ENCODE measurements at places on chromosomes 6 and 20. TPM values are rescaled to one million over a fixed set of nuclear protein-coding genes. Genes with fewer than 3 reads are reported as not detected.

TREML1 gene
- total RNA-seq = not detected

TMC2 gene
- not detected for total RNA-seq

EPB41L1 gene
- total RNA-seq = 43.2 TPM

SLC52A3 gene
- total RNA-seq = 0.03 TPM

TNFRSF21 gene
- 11.1 TPM for total RNA-seq

DNMT3B gene
- total RNA-seq = 6.2 TPM

SRMS gene
- total RNA-seq = not detected

VGLL2 gene
- total RNA-seq = not detected

SLC22A1 gene
- 0.17 TPM for total RNA-seq

- no peak for DNase-seq
Observed at GRCh38 chr20:63625771-63626423, 1.0 kb downstream of the GMEB2 start.

DNA sequence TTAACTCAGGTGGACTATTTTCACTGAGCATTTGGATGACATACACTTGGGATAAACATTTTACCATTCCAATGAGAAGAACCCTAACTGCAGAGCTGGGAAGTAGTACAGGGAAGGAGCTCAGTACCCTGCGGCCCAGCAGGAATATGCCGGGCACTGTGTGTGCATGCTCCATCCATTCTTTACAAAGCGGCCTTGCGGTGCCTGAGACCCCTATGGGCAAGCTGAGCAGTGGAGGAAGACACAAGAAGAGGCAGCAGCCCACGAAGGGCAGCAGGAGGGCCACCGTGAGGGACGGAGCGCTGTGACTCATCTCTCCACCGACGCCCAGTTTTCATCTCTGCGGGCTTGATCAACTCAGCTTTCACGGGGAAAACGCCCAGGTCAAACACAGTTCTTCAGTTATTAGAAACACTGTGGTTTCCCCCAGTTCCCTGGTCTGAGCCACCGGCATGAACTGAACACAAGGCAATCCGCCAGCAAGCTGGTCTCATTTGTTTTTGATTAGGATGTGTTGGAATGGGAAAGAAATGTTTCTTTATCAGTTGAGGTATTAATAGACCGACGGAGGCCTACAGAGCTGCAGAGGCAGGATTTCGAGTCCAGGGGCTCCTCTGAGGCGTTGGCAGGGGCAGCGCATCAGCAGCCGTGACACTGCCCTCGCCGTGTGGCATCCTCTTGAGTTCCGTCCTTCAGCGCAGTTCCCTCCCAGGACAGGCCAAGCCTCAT, 44.9 kb downstream of the IRF4 start:
- DNase-seq = peak; percentile 87

DNA sequence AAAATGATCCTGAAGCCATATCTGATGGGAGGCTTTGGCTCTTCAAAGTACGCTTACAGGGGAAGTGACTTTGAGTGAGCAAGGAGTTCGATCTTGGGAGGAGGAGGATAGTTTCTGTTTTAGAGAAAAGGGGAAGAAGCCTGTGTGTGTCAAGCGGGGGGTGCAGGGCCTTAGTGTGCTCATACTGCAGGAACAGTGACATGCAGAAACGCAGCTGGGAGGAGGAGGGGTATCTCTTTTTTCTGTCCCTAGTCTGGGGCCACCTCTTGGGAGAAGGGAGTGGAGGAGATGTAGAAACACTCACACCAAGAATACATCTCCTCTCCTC, 19.8 kb downstream of the SIRPD start:
- DNase-seq = no peak

DNA sequence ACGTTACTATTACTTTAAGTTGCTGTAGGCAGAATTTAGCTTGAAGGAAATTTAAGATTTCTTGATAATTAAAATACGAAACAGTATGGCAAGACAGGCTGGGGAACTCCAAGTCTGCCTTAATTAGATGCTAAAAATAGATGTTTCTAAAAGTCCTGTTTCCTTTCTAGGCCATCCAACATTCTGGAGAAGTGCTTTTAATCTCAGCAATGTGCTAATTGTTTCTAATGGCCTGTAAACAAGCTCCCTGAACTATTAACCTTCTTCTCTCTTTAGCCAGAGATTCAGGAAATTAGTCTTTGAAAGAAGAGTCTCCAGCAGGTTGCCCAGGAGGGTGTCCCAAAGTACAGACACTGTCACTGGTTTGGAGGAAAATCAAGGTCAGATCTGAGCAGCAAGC, 677.3 kb upstream of the AGPAT4 start:
- no peak for DNase-seq

GRCh38 chr20:24664266-24664986, 195.0 kb downstream of the SYNDIG1 start:
- no peak for DNase-seq

- no peak for DNase-seq
Observed at GRCh38 chr20:62717933-62718332, 9.3 kb downstream of the NTSR1 start.

GRCh38 chr20:62557462-62557861, 81.7 kb upstream of the GATA5 start:
- DNase-seq = peak; percentile 72

- DNase-seq = no peak
Observed at GRCh38 chr6:40881501-40881900, 157.5 kb downstream of the UNC5CL start.

- DNase-seq = no peak
Observed at GRCh38 chr20:51492167-51493092, 50.1 kb downstream of the NFATC2 start.

GRCh38 chr6:41615311-41615710, 23.0 kb upstream of the MDFI start:
- DNase-seq = no peak

DNA sequence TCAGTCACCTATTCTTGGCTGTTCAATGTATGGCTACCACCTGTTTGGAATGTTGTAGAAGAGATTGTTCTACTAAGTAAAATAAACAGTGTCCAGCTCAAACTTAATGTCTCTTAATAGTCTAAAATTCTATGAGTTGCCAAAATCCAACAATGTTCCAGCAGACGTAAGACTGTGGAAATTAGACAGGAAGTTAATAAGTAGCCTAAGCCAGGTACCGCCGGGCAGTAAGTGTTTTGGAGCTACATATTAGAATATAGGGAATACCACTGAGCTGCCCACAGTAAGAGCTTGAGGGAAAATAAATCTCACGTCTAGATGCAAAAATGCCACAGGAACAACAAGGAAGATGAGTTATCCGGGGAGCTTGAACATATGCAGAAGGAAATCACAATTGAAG, 7.8 kb upstream of the MANEA start:
- DNase-seq = no peak

- no peak for DNase-seq
Observed at GRCh38 chr6:34315780-34316179, 67.0 kb upstream of the SMIM29 start.

- no peak for DNase-seq
Observed at GRCh38 chr20:35917077-35917476, 37.2 kb downstream of the SCAND1 start.

DNA sequence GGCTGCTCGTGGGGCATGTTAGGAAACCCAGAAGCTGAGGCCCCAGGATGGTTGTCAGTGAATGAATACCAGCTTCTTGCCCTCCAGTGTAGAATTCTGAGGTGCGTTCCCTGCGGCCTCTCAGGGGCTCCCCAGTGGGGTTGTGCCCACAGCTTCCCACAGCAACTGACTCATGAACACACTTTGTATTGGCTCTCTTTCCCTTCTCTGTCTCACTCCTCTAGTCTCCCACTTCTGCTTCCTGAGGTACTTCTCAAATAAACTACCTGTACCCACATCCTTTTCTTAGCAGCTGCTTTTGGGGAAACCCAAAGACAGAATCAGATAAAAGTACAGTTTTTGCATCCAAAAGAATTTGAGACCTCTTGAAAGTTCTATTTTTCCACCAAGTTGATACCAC, 107.7 kb upstream of the JAG1 start:
- no peak for DNase-seq

DNA sequence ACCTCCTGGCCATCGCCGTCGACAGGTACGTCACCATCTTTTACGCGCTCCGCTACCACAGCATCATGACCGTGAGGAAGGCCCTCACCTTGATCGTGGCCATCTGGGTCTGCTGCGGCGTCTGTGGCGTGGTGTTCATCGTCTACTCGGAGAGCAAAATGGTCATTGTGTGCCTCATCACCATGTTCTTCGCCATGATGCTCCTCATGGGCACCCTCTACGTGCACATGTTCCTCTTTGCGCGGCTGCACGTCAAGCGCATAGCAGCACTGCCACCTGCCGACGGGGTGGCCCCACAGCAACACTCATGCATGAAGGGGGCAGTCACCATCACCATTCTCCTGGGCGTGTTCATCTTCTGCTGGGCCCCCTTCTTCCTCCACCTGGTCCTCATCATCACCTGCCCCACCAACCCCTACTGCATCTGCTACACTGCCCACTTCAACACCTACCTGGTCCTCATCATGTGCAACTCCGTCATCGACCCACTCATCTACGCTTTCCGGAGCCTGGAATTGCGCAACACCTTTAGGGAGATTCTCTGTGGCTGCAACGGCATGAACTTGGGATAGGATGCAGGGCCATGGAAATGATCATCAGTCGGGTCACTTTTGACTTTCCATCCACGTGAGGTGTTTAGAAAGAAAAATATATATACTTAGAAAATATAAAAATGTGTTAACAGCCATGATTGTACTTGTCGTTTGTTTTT, 868 bp downstream of the MC3R start:
- peak; percentile 8 for DNase-seq

- DNase-seq = no peak
Observed at GRCh38 chr6:7189101-7189758, 81.5 kb downstream of the RREB1 start.

DNA sequence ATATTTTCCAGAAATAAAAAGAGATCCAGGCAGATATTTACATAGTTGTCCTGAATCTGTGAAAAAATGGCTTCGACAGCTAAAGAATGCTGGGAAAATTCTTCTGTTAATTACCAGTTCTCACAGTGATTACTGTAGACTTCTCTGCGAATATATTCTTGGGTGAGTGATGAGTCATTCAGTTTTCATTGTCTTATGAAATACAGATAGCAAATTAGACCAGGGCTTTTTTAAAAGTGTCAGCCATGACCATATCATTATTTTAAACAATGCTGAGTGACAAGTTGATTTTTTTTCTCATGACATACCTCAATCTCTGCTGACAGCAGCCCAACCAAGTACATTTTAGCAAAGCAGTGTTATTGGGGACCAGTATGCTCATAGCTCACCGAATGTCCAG, 32.8 kb downstream of the TSPYL4 start:
- peak; percentile 11 for DNase-seq

DNA sequence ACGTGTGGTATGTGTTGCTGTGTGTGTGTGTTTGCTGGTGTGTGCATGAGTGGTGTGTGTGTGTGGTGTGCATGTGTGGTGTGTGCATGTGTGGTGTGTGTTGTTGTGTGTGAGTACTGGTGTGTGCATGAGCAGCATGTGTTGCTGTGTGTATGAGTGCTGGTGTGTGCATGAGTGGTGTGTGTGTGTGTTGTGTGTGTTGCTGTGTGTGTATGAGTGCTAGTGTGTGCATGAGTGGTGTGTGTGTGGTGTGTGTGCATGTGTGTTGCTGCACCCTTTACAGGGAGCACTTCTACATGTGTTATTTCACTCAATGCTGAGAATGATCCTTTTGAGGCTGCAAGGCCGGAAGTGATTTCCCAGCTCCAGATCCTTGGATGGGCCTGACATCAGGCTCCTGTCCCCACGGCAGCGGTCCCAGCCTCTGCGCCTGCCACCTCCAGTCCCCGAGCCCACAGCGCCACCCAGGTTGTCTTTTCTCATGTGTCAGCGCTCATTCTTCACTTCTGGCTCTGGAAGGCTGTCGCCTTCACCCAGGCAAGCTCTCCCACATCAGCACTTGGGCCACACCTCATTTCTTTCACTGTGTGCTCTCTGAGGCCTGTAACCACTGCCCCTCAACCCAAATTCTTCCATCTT, 2.6 kb downstream of the NPEPL1 start:
- no peak for DNase-seq

GRCh38 chr6:77626426-77626825, 26.4 kb upstream of the MEI4 start:
- no peak for DNase-seq

GRCh38 chr6:146341493-146342230, 202.0 kb upstream of the RAB32 start:
- DNase-seq = no peak

GRCh38 chr6:255041-255750, 37.1 kb upstream of the DUSP22 start:
- DNase-seq = no peak

- no peak for DNase-seq
Observed at GRCh38 chr6:137044366-137045221, at the start of gene IL20RA. TSS of gene IL20RA (minus strand) at chr6:137044965. CDS start at chr6:137044728, 237 bp downstream.

DNA sequence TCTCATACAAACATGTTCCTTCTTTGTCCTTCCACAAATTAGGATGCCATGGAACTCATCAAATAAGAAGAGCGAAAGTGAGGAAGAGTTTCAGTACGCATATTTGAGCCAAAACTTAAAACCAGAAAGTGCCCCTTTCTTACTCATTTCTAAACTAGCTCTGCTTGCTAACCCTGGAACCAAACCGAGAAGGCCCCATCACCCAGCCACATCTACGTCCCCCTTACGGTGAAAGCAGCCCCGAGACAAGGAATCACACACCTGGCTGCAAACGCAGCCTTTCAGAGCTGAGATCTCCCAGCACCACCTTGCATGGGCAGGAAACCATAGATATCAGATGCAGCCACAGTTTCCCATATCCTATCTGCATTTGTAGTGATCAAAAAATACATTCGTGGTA, 28.5 kb downstream of the TRERF1 start:
- DNase-seq = no peak

- no peak for DNase-seq
Observed at GRCh38 chr6:133001040-133001565, 186.7 kb downstream of the RPS12 start.

DNA sequence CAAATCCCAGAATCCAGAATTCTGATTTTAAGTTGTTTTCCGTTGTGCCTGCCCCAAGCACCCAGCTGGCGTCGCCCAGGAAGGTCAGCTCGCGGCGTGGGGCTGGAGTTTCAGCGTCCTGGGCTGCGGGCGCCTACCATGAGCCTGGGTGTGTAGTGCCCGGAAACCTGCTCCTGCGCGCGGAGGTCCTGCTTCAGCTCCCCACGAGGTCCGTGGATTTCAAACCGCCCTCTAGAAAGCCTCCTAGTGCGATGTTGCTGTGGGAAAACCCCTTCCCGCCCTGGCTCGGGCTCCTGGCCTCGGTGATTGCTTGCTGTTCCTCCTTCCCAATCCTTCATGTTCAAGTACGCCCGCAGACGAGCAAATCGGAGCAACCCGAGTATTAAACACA, 51.3 kb upstream of the NRN1 start:
- DNase-seq = no peak

Measured in A172 (cell line).